ENCODE measurements at places on chromosomes 3 and 15.

- DNase-seq: no peak
Measured at GRCh38 chr3:185815391-185816282, 9.2 kb downstream of the IGF2BP2 start.

- no peak for DNase-seq
Measured at GRCh38 chr3:154583086-154583634, 153.2 kb upstream of the GPR149 start.

GRCh38 chr3:67559029-67559605 is 95.3 kb downstream of the SUCLG2 start:
- DNase-seq: no peak

GRCh38 chr15:75193272-75193671 is 8.4 kb upstream of the C15orf39 start:
- no peak for DNase-seq

- no peak for DNase-seq
Measured at GRCh38 chr15:45704329-45705249, 69.8 kb downstream of the SQOR start.

DNA sequence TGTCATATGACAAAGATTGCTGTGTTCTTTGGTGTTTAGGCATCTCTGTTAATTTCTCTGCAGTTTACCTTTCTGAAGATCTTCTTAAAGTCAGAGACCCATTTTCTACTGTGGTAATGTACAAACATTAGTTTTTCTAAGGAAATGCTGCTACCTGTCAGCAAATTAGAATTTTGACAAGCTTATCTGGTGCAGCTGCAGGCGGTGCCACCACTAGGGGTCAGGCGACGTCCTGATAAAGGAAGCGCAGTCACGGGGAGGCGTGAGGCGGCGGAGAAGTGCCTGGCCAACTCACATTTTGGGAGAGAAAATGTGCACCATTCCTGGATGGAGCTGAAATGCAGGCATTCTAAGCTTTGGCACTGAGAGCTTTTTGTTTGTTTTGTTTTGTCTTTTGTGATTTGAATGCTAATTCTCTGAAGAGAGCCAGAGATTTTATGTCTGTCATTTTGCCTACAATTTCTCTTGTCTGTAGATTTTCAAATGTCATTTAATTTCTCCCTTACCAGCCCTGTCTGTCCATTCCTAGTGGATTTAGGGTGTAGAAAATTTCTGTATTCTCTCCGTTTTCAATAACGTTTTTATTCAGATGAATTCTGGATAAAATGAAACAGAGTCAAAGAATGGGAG is 24.9 kb upstream of the SIAH2 start:
- peak; percentile 84 for DNase-seq

- DNase-seq: no peak
Measured at GRCh38 chr3:173761161-173761560, 363.6 kb downstream of the NLGN1 start.

GRCh38 chr3:24154013-24154695 is 209.1 kb downstream of the NR1D2 start:
- DNase-seq: no peak

- DNase-seq: no peak
Measured at GRCh38 chr15:95718441-95718840, 612.1 kb upstream of the NR2F2 start.

GRCh38 chr3:25572919-25573385 is 91.8 kb downstream of the TOP2B start:
- no peak for DNase-seq

GRCh38 chr3:13867732-13868131 is 12.1 kb downstream of the WNT7A start:
- DNase-seq: no peak

DNA sequence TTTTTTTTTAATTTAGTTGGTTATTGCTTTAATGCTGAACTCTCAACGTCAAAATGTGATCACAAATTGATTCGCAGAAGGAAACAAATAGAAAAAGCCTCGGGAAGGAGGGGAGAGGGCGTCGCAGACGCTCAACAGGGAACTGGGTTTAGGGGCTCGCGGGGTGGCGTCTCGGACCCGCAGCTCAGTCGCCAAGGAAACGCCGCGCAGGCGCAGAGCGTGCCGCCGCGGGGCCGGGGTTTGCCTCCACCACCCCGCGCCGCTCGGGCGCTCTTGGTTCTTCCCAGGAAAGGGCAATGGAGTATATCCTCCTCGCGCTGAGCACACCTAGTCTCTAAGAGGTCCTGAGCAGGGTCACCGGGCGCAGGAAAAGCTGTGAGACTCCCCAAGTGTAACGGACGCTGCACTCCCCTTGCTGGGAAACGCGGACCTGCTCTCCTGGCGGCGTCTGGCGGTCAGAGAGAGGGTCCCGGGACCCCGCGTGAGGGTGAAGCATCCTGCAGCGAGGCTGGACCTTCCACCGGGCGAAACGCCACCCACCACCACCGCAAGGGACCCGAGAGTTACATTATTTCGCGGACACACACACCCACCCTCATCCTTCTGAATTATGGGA is 753 bp downstream of the PLCH1 start:
- peak; percentile 33 for DNase-seq

DNA sequence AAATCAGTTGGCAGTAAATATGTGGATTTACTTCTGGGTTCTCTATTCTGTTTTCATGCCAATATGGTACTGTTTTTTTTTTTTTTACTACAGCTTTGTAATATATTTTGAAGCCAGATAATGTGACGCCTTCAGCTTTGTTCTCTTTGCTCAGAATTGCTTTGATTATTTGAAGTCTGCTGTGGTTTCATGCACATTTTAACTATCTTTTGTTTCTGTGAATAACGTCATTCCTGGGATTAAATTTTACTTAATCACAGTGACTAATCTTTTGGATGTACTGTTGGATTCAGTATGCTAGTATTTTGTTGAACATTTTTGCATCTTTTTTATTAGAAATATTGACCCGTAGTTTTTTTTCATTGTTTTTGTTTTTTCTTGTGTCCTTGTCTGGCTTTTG is 576.5 kb downstream of the ZNF385D start:
- DNase-seq: no peak

GRCh38 chr15:65529762-65530317 is 423 bp upstream of the HACD3 start:
- no peak for DNase-seq

- DNase-seq: no peak
Measured at GRCh38 chr15:70690491-70691276, 72.7 kb downstream of the UACA start.

- peak; percentile 21 for DNase-seq
Measured at GRCh38 chr3:47578119-47578632, 489 bp downstream of the CSPG5 start.

DNA sequence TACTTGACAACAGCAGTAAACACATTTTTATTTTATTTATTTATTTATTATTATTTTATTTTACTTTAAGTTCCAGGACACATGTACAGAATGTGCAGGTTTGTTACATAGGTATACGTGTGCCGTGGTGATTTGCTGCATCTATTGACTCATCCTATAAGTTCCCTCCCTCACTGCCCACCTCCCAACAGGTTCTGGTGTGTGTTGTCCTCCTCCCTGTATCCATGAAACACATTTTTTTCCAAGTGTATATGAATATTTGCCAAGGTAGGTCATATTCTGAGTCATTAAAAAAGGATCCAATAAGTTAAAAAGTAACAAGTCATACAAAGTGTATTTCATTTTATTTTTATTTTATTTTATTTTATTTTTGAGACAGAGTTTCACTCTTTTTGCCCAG is 567.3 kb upstream of the KCNMB2 start:
- no peak for DNase-seq

- DNase-seq: no peak
Measured at GRCh38 chr15:73139744-73140553, 87.7 kb downstream of the NEO1 start.

GRCh38 chr3:119416873-119417272 is 46.5 kb downstream of the TMEM39A start:
- no peak for DNase-seq

- no peak for DNase-seq
Measured at GRCh38 chr15:90033006-90033405, 31.9 kb downstream of the ZNF710 start.

DNA sequence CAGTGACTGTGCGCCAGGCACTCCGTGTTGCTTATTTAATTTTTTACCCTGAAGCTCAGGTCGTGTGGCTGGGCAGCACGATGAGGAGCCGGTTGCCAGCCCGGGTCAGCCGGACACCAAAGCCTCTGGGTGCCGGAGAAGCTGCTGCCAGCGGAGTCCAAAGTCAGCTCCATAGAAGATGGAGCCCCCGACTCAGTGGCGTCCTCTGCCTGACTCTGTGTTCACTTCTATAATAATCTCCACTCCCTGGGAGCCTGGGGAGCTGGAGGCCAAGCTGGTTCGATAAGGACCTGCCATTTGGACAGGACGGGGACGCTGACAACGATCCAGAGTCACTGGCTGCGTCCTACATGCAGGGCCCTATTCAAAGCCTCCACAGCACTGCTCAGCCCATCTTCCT is 78.6 kb downstream of the VGLL4 start:
- DNase-seq: no peak

- no peak for DNase-seq
Measured at GRCh38 chr15:101543026-101543390, 53.5 kb upstream of the PCSK6 start.

DNA sequence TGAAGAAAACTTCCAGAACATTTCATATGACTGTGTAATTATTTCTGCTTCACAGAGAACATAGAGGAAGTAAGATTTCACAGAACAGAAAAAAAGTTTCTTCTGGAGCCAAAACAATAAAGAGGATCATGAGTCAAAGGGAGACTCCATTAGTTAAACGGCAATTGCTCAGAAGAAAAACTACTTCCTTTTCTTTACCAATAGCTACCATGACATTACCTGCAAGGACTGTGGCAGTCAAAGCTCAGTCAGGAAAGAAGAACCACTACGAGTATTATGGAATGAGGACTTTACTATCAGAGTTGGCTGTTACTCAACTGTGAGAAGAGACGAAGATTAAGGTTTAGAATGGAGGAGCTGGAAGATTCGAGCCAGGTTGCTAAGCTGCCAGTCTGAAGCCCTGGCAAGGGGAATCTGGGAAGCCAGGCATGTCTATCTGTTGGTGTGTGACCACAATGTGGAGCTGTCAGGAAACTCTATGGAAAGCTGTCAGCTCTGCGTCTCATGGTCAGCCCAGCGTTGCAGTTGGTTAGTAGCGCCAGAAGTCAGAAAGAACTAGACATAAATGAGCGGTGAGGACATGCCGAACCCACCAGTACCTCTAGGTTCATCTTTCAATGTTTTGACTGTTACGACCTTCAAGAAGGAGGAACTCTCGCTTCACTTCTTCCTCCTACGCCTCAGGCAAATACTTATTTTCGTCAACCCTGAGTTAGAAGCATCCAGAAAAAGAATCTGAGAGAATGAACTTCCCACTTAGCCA is 604.3 kb downstream of the FGF12 start:
- no peak for DNase-seq

Measured in stimulated activated CD4-positive, alpha-beta T cell treated with anti-CD3 and anti-CD28 coated beads, Interleukin-4, amount 100 ng/mL, for 48 hours (primary cell).